ENCODE measurements at places on chromosomes 2 and 18.
A peak's percentile ranks its signal among the peaks of the same experiment; 100 is the strongest.

DNA sequence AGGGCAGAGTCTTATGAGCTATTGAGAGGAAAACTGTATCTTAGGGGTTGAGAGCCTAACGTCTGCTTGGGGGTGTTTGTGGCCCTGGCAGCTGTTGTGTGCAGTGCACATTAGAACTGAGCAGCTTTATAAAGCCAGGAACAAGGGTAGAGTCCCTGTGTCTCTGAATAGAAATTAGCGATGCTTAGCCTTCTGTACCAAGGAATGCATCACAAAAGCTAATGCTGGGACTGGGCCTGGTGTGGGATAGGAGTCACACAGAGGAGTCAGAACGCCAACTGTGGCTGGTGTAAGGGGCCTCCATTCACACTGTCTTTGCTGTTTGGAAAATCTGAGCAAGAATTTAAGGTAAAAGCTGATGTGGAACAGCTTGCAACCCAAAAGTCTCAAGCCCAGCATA is 283.2 kb downstream of the SOX11 start:
- peak; percentile 20 for DNase-seq

GRCh38 chr2:36561237-36561944 is 36.6 kb downstream of the FEZ2 start:
- no peak for DNase-seq

DNA sequence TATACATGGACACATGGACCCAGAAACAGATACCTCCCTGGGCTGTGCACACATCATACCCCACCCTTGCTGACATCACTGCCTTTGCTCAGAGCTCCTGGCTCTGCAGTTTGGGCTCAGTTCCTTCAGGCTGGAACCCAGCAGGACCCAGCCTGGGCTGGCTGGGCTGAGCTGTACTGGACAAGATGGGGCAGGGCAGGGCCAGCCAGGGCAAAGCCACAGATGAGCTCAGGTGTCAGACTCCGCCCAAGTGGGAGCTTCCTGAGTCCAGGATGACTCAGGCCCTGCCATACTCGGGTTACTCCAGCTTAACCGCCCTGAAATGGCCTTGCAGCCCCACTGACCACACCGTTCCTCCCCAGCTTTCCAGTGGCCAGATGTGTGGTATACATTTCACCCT is 284.9 kb downstream of the OSR1 start:
- DNase-seq: no peak

GRCh38 chr18:5519448-5520298 is 24.1 kb downstream of the EPB41L3 start:
- peak; percentile 52 for DNase-seq

DNA sequence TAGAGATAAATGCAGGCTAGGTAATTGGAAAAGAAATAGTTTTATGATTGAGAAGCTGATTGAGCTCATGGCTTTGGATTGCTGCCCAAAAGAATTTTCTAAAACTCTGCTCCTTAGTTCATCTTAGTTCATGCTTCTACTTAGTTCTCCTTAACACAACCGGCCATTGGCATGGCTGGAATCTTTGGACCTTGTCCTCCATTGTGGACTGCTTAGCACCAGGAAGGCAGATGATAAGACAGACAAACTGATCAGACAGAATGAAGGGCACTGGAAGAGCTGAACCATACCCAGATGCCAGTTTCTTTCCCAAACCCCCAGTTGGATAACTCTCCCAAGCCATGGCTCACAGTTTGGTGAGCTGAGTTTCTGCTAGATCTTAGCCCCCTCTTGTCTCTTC is 36.3 kb upstream of the NABP1 start:
- no peak for DNase-seq

- DNase-seq: no peak
These were observed 45.2 kb downstream of the USP34 start for GRCh38 chr2:61425605-61426155.

- no peak for DNase-seq
These were observed 10.8 kb downstream of the GPR35 start for GRCh38 chr2:240635998-240636547.

DNA sequence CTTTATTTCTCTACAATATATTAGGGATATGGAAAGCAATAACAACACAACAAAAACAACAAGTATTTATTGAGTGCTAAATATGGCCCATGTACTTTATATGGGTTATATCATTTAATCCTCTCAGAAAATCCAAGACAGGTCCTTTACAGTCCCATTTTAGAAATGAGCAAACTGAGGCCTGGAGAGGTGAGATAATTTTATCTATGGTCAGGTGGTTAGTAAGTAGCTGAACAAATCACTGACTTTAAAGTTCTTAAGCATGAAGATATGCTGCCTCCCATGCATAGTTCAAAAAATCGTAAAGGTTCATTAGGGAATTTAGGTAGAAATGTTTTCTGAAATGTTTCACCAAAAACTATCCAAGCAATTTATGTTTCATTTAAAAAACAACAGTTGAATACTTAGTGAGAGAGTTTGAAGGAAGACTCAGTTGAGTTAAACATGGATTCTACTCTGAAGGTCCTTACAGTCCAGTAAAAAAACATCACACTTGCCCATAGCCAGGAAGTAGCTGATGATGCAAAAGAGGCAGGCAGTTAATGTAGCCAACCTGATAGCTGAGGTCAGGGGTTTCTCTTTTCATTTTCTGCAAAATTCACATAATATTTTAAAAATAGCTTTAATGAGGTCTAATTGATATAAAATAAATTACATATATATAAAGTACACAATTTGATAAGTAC is 7.6 kb upstream of the NFE2L2 start:
- no peak for DNase-seq

GRCh38 chr18:48453330-48454066 is 44.3 kb upstream of the ZBTB7C start:
- no peak for DNase-seq

DNA sequence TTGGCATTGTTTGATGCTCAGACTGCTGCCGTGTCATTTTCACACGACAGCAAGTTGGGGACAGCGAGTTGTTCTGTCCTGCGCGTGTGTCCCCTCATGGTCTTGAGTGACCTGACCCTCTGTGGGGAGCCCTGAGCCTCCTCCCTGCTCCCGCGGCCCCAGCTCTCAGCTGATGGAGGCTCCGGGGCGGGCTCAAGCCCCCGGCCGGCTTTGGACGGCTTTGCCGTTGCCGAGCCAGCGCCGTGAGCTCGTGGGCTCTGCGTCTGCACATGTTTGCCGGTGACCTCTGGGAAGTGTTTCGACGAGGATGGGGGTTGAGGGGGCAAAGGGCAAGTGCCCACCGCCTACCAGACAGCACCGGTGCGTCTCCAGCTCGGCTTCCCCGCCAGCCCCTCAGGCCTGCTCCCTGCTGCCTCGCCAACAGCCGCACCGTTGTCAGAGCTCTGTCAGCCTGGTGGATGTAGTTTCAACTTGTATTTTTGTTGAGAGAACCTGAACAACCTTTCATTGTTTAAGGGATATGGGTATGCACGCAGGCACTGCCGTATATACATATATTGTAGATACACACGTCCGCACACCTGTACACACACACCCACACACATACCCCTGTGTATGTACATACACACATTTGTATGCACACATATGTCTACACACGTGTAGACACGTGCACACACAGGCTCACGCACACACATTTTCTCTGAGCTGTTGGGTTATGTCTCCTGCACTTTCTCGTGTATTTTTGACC is 13.7 kb downstream of the PDCD1 start:
- no peak for DNase-seq

DNA sequence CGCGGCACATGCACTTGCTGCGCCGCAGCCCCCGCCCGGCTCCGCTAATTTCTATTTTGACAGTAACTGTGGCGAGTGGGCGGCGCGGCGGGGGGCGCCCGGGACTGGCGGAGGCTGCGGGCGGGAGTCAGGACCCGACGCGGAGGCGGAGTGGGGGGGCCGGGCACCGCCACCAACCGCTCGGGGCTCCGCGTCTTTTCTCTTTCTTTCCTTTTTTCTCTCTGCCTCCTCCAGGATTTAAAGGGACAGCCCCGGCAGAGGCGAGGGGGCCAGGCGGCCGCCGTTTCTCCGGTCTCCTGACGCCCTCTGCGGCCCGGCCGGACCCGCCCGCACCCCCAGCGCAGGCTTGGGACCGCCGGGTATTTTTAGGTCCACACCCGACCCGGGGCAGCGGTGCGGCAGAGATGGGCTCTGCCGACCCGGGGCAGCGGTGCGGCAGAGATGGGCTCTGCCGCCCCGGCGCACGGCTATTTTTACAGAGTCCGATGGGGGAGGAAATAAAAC is 460 bp upstream of the ZBTB7C start:
- peak; percentile 22 for DNase-seq

All from NCI-H2171 treated with DMSO at 0.1 percent for 48 hours (cell line).